ENCODE measurements at places on chromosomes 3 and 15.
A peak's percentile ranks its signal among the peaks of the same experiment; 100 is the strongest.

- no peak for DNase-seq
Observed at GRCh38 chr3:141307351-141308059, 60.8 kb upstream of the ZBTB38 start.

GRCh38 chr3:94249491-94250079, 186.7 kb downstream of the NSUN3 start:
- peak; percentile 27 for DNase-seq

DNA sequence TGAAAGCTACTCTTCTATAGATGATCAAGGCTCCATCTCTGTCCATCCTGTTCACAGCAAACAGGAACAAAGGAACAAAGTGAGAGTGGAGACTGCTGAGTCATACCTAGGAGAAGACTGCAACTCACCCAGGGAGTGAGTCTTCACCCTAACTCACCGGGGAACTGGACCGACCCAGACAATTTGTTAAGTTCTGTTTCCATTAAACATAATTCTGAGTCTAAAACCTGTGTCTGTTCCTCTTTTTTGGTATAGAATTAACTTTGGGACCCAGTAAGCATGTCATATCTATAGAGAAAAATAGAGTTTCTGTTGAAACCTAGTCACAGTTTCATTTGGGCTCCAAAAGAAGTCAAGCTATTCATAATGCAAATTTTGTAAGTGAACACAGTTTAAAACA, 21.6 kb downstream of the CCDC80 start:
- no peak for DNase-seq

- DNase-seq = no peak
Observed at GRCh38 chr15:66670762-66671580, 31.1 kb upstream of the SMAD6 start.

DNA sequence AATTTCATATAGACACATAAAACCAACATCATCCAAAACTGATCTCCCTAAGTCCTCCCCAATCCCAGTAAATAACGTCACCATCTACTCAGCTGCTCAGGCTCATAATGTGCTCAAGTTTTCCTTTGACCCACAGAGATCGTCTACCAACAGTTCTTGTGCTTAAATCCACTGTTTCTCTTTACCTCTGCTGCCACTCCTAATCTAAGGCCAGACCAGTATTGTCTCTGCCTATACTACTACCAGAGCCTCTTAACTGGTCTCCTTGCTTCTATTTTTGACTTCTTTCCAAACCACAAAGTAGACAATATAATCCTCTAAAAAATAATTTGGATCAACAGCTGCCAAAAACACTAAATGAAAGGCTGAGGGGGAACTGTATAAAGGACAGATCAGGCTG, 65.3 kb downstream of the CLASP2 start:
- no peak for DNase-seq

GRCh38 chr3:149506540-149506939, 32.0 kb downstream of the TM4SF4 start:
- DNase-seq = no peak

DNA sequence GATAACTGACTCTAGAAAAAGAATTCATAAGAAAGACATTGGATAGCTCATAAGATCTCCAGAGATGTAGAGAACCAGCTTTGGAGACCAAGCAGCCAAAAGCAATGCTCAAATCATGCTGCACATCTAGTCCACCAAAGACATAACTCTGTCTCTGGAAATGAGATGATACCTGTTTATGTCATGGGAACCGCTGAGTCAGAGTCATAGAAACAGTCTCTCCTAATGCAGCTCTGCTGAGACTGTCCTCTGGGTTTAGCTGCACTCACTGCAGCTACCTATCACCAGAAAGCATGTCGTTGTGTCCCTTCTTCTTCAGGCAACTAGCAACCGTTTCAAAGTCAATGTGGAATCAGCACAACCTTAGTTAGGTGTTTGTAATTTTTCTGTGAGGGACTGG, 218.5 kb upstream of the ROBO1 start:
- DNase-seq = no peak

- no peak for DNase-seq
Observed at GRCh38 chr3:123766193-123767008, 117.7 kb downstream of the MYLK start.

DNA sequence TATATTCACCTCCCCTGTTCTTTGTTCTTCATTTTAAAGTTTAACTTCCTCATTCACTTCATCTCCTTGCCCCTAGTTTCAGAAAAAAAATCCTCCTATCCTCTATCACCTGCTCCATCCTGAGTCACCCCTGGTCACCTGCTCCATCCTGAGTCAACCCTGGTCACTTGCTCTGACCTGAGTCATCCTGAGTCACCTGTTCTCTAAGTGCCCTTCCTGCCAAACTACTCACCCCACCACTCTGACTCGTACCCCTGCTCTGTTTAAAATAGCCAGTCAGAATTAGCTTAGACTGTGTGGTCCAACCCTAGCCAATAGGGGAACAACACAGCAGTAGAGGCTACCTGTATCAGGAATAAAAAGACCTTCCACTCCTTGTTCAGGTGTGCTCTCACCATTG, 716.9 kb downstream of the ZBBX start:
- DNase-seq = no peak

GRCh38 chr3:42900226-42901072, 5.5 kb upstream of the ZNF662 start:
- DNase-seq = no peak

DNA sequence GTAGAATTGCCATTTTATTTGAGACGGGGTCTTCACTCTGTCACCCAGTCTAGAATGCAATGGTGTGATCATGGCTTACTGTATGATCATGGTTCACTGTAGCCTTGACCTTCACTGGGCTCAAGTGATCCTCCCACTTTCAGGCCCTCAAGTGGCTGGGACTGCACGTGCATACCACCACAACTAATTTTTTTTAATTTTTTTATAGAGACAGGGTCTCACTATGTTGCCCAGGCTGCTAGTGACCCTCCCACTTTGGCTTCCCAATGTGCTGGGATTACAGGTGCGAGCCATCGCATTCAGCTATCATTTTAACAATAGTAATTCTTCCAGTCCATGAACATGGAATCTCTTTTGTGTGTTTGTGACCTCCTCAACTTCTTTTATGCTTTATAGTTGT, 11.9 kb downstream of the EPM2AIP1 start:
- no peak for DNase-seq

DNA sequence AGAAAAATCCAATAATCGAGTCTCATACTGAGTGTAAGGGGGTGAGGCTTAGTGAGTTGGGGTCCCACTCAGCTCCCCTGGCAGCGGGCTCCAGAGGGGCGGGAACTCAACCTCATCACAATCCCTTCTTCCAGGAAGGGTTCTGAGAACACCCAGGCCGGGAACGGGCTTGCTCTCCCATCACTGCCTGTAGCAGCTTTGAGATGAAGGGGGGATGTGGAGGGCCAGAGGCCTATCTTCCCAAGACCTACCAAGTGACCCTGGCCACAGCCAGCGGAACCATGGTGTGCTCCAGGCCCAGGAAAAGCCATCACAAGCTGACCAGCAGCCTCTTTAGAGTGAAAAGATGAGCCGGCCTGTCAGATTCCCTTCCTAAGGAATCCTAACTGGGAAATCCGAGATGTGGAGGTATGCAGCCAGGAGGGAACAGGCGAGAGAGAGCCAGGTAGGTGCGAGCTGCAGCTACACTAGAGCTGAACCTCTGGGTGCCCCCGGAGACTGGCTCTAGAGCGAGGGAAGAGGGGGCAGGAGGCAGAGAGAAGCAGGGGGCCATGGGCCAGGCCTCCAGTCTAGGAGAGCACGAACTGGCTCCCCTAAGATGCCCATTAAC, 18.5 kb downstream of the GRAMD2A start:
- DNase-seq = no peak

GRCh38 chr3:140091143-140091542, 156.2 kb downstream of the CLSTN2 start:
- no peak for DNase-seq

GRCh38 chr3:150797155-150797554, 34.2 kb upstream of the SIAH2 start:
- DNase-seq = no peak

DNA sequence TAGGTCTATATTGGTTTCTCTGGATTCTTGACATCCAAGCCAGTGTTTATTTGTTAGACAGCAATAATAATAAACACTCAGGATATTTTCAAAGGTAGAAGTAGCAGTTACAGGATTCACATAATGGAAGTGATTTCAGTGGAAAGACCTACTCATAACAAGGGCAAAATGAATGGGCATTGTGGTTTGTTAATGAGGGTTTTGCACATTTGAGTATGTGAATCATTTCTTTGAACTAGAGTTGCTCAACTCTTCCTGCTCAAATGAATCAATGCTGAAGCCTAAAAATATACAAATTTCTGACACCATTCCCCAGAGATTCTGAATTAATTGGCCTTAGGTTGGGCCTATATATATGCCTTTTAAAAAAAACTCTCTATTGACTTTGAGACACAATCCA, 4.1 kb upstream of the COL6A5 start:
- DNase-seq = no peak

GRCh38 chr3:16704941-16705340, 99.7 kb upstream of the DAZL start:
- no peak for DNase-seq

- no peak for DNase-seq
Observed at GRCh38 chr3:23479026-23479425, 275.9 kb downstream of the UBE2E2 start.

- no peak for DNase-seq
Observed at GRCh38 chr15:71813723-71814470, 3.5 kb downstream of the NR2E3 start.

DNA sequence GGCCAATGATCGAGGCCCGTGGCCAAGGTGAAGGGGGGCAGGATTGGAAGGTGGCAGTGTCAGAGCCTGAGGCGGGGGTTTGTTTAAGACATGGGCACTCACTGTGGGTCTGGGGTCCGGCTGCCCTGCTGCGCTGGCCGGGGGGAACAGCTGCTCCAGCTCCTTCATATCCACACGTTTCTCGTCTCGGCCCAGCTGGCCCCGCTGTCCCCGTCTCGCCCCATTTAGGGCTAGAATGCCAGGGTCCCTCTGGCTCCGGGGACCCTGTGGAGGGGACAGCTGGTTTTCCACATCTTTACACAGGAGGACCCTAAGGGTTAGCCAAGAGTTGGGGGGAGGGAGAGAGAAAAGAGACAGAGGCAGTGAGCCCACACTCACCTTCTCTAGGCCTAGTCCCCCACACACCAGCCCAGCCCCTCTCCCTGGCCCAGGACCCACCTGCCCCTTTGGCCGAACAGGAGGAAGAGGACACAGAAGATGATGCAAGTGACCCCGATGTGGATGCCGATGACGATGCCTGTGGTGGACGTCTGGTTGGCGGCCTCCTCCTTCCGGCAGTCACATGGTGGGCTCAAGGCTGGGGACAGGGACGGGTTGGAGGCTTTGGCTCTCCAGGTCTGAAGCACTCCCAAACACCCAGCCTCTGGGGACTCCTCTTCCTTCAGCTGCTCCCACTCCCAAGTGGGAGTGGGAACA, 25.0 kb downstream of the RNU5B-1 start:
- no peak for DNase-seq

DNA sequence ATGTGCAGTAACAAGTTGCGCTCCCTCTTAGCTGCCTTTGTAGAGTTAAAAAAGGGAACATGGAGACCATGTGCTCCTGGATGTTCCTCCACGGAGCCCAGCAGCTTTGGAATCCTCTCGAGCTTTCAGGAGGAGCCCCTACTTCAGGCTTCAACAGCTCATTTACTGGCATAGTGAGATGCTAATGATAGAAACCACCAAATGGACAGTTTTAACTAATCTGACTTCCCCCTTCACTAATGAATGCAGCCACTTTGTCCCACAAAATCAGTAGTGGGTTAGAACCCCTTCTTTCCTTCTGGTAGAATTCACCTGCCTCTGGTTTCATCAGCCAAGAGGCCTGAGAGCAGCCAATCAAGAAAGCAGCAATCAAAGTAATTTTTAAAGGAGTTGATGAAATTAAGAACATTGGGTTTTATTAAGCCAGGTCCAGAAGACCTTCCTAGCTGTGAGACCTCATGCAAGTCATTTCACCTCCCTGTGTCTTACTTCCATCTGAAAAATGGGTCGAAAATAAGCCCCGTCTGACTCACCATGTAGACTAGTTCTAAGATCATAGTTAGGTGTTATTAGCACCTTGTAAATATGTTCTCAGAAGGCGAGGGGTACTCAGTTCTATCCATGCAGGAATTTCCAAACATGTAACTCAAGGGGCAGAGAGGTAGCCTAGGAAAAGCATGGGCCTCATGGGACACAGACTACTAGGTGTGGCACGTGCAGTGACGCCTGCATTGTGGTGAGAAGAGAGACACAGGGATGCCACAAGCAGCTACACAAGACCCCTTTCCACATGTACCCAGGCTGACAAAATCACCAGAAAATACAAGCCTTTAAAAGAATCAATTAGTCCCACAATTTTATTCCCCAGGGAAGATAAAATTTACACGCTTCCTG, 179.7 kb upstream of the LPP start:
- no peak for DNase-seq

GRCh38 chr3:145183261-145183660, 977.7 kb downstream of the PLOD2 start:
- DNase-seq = no peak

DNA sequence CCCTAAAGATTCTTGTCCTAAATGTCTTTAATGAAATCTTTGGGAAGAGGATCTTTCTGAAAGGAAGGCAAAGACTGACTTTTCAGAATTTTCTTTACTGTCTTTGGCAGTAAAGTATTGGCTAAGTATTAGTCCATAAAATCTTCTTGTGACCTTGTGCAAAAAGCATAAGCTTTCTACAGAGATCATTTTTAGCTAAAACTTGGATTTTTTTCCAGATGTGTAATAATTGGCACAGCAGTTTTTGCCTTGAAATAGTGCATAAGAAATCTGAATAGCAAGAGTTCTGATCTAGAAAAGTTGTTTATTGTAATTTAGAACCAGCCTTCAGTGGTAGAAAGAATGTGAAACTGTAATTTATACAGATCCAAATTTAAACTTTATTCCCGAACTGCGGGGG, 122.8 kb upstream of the CGNL1 start:
- no peak for DNase-seq

DNA sequence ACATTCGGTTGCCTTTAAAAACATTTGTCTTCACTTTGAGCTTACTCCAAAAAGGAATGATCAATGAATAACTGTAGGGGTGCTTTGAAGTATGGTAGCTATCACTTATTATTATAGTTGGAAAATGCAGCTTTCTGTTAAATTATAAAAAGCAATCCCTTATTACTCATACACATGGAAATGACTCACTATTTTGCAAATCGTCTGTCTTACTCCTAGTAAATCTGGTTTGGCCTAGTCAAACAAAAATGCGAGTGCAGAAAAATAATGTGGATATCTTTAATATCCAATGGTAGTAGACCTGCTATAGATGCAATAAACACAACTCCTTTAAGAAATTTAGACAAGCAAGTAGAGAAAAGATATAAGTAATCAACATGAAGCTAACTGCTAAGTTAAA, 112.5 kb downstream of the ZIC1 start:
- DNase-seq = no peak
